ENCODE measurements at places on chromosomes 3 and 15. TPM values are rescaled to one million over a fixed set of nuclear protein-coding genes. Genes with fewer than 3 reads are reported as not detected.

The XPC gene
- 13.1 TPM for total RNA-seq

The EAF2 gene
- 4.1 TPM for total RNA-seq

The ACOX2 gene
- 29.4 TPM for total RNA-seq

The RBP2 gene
- not detected for total RNA-seq

The SHC4 gene
- 4.1 TPM for total RNA-seq

The WDR49 gene
- 2.0 TPM for total RNA-seq

DNA sequence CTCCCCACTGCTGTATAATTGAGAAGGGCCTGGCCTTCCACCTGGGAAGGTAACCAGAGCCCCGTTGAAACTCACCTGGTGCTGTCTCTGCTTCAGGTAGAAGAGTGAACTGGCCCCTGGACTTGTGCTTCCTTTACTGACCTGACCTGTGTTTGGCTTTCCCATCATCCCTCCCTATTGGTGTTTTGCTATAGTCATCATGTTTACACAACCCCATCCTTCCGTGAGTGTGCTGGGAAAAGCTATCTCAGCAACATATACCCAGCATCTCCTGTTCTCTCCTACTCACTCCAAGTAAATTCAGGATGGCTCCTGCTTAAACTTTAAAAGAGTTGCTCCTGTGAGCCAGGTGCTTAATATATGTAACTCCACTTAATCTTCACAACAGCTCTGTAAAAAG is 77.2 kb upstream of the TSC22D2 start:
- no peak for DNase-seq

- no peak for DNase-seq
Measured at GRCh38 chr3:120446891-120447668, 3.7 kb downstream of the FSTL1 start.

DNA sequence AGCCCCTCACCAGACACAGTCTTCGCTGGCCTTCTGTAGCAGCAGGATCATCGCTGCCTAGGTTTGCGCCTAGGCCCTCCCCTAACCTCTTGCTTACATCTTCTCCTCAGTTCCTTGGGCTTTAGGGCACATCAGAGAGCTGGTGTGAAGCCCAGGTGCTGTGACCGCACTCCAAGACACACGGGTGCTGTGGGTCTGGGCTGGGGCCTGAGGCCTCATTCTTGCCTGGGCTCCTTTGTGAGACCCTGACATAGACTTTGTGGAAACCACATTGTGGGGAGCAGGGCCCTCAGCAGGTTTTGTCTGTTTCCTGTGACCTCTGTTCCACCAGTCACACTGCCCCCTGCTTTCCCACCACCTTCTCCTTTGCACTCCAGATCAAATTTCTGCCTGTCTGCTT is 8.0 kb downstream of the AMIGO3 start:
- DNase-seq: no peak

GRCh38 chr15:51649659-51650521 is 27.3 kb upstream of the DMXL2 start:
- DNase-seq: no peak

GRCh38 chr3:112126511-112126911 is 6.5 kb downstream of the GCSAM start:
- DNase-seq: no peak

DNA sequence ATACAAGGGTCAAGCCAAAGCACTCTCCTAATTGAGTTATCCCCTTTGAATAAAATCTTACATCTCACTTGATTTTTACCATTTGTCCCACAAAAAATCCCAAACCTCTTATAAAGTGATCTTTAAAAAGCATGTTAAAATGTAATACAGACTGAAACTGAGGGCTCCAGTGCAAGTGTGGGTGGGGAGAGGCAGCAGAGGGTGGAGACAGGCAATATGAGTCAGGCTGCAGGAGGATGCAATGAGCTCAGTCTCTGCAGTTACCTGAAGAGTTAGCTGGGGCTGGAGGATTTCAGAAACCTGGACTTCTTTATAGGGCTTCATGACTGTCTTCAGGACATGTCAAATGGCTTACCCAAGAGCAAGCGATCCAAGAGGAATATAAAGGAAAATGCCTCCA is 14.2 kb upstream of the COLQ start:
- DNase-seq: no peak

- DNase-seq: no peak
Measured at GRCh38 chr15:76979331-76979925, 15.5 kb upstream of the PSTPIP1 start.

DNA sequence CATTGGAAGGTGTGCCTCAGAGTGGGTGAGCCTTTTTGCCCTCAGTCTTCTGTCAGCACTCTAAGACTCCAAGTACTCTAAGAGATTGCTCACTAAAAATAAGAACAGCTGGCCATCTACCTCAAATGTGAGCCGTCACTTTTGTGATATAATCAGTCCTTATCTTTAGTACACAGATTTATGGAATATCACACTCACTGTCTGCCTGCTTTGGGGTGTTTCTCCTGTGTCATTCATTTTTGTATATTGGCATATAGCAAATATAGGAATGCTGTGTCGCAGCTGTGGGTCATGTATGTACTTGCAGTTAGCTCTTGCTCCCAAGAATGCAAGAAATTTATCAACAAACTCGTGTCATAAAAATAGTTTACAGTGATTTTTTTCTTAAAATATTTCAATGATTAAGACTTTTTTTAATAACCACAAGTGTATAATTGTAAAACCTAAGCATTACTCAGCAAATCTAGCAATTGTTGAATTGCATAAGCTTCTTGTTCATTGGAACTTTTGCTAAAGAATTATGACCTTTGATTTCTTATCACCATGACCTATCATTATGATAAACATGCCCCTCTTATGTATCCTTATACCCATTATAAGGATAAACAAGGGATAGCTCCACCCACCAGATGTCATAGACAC is 18.8 kb downstream of the SETD5 start:
- no peak for DNase-seq

DNA sequence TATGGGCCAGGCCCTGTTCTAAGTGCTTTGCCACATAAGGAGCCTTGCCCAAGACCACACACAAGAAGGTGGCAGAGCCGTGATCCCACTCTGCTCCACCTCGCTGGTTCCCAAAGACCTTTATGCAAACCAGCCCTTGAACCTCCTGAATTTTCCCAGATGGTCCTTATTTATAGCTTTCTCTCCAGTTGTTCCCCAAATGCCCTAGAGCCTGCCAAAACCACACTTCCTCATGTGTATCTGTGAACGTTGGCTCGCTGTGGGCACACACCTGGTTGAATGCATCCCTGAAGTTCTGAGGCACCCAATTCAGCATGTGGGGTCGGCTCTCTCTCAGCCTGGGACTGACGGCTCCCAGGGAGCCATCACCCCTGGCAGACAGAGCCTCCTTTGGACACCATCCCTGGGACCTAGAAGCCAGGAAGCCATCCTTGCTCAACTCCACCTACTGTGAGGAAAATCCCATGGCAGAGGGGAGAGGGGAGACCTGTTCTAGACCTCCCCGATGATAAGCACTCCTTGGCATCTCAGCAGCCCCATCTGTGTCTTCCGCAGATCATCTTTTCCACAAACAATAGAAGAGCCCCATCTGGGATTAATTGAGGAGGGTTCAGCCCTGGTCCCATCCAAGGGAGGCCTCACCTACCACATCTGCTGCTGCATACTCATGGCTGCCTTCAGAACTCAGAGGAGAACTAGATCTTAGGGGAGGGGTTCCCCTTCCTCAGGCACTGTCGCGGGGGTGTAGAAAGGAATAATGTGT is 42.3 kb upstream of the LIMD1 start:
- no peak for DNase-seq

GRCh38 chr3:75171630-75172230 is 492.4 kb upstream of the FRG2C start:
- no peak for DNase-seq

GRCh38 chr3:98359993-98360675 is 6.5 kb downstream of the OR5K4 start:
- no peak for DNase-seq

DNA sequence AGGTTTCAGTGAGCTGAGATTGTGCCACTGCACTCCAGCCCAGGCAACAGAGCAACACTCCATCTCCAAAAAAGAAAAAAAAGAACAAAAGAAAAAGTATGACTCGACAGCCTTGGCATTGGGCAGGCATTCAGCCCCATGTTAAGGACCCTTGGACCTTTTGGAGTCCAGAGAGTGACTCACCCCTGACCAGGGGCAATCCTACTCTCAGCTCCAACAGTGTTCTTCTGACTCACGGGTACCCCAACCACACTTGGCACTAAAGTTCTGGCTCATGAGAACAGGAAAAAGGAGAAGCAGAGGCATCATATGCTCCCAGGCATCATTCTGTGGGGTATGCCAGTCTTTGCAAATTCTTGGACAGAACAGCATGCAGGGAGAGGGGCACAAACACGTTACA is 252.4 kb upstream of the HES1 start:
- no peak for DNase-seq

GRCh38 chr3:69474186-69474585 is 88.3 kb upstream of the FRMD4B start:
- no peak for DNase-seq

GRCh38 chr3:138119423-138119766 is 4.0 kb upstream of the DZIP1L start:
- DNase-seq: no peak

DNA sequence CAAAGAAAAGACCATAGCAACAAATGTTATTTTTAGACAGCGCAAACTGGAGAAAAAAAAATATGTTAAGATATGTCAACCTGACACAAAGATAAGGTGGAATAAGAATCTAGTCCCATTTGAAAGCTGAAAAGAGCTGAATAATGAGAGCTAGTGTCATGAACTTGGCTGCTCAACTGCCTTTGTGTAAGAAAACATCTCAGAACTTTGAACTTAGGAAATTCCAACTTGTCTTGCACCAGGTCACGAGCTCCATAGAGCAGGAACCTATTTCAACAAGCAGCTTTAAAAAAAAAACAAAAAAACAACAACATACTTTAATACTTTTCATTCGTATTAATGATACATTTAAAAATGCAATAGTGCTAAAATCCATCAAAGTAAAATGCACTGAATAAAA is 79.5 kb downstream of the ZNF280D start:
- DNase-seq: no peak

DNA sequence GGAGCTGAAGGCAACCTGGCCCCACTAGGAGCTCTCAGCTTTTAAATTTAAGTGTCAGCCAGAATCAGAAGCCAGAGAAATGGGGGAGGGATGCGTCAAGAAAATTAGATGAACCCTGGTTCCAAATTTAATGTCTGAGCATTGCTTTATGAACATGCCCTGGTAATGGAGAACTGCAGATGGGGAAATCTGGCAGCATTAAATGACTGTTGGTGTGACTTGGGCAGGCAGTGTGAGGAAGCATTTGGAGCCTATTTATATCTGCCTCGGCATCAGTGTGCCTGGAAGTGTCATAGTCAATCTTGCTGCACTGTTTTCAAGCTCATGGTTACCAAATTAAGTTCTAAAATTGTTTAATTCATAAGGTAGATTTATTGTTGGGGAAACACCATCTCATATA is 29.0 kb downstream of the NME9 start:
- DNase-seq: no peak

DNA sequence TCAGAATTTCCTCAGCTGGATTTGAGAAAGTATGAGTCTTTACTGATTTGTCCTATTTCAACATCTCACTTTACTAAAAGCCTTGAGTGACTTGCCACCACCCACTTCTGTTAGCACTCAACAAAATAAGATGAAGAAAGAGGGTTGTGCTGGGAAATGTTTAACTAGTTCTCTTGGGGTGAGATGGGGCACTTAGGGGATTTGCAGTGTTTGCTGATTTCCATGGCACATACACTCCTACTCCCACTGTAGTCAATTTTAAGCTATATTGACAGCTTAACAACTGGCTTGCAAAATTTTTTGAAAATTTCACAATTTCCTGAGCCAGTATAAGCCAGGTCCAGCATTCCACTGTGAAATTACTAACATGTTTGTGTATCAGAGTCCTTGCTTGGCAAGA is 463.1 kb upstream of the ARHGEF26 start:
- DNase-seq: no peak

DNA sequence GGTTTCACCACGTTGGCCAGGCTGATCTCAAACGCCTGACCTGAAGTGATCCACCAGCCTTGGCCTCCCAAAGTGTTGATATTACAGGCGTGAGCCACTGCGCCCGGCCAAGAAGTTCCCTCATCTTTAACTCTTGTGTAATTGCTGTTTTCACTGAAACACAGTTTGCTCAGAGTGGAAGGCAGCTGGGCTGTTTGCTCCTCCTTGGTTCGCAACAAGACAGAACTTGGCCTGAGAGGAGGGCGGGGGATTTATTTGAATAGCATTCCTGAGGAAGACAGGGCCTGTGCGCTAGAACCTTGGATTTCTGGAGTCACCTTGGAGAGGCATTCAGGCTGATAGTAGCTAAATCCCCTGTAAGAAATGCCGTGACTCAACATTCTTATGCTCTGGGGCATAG is 226.7 kb upstream of the MCTP2 start:
- peak; percentile 17 for DNase-seq

DNA sequence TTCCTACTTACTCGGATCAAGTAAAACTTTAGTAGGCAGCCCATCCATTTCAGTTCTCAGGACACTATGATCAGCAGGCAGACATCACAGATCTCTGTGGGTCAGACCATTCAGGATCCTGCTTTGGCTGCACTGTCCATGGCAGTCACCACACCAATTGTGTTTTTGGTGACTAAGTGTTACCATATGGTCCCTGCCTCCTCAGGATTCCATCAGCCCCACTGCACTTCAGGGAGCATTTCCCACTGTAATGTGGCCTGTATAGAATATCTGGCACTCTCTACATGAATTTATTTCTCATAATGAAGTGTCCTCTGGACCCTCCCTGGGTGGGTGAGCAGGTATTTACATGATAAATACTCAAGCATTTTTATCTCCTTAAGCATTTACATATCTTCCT is 41.3 kb downstream of the ZNF445 start:
- no peak for DNase-seq

DNA sequence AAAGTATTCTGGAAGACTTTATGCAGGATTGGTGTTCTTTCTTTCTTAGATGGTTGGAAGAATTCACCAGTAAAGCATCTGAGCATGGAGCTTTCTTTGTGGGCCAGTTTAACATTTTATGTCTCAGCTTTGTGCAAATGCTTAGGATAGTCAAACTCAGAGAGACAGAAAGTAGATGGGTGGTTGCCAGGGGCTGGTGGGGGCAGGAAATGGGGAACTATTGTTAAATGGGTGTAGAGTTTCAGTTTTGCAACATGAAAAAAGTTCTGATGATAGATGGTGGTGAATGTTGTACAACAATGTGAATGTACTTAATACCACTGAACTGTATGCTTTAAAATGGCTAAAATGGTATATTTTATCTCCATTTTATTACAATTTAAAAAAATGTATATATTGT is 24.8 kb downstream of the SPCS1 start:
- DNase-seq: no peak

DNA sequence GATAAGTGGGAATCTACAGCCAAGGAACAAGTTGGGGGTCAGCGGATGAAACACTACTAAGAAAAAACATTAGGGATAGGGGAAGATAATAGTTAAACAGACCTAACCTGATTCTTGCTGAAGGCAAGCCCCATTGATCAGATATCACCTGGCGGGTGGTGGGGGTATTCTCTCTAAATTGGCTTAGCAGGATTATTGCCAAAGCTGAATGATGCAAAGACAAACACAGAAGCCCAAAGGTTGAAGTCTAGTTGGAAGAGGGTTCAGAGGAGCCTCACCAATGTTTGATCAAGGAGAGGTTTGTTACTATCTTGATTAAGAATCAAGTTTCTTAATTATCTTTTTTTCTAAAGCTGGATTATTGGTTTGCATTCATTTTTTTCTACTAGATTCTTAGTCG is 371.9 kb upstream of the CNTN4 start:
- DNase-seq: no peak

- peak; percentile 96 for DNase-seq
Measured at GRCh38 chr3:64685800-64686445, 1.9 kb downstream of the ADAMTS9 start.
